ENCODE measurements at places on chromosomes 6 and 20. TPM values are rescaled to one million over a fixed set of nuclear protein-coding genes. Genes with fewer than 3 reads are reported as not detected.

FAM217B gene
- 6.1 TPM for total RNA-seq

C20orf141 gene
- total RNA-seq: 0.46 TPM

MCM3 gene
- total RNA-seq: 73.8 TPM

CLPSL1 gene
- not detected for total RNA-seq

HLA-F gene
- total RNA-seq: 4.3 TPM

RSPH9 gene
- 0.27 TPM for total RNA-seq

OR2H2 gene
- total RNA-seq: not detected

COL10A1 gene
- total RNA-seq: not detected

RAET1G gene
- 9.8 TPM for total RNA-seq

CLVS2 gene
- 0.15 TPM for total RNA-seq

C20orf204 gene
- 0.33 TPM for total RNA-seq

ECT2L gene
- total RNA-seq: not detected

JPH2 gene
- total RNA-seq: 3.2 TPM

RALGAPB gene
- total RNA-seq: 15.8 TPM

ASIP gene
- total RNA-seq: not detected

TRIM10 gene
- not detected for total RNA-seq

RAET1E gene
- total RNA-seq: 3.8 TPM

MAK gene
- 0.15 TPM for total RNA-seq

CGAS gene
- total RNA-seq: 4.9 TPM

RIPOR3 gene
- total RNA-seq: 0.08 TPM

SMLR1 gene
- not detected for total RNA-seq

BANF2 gene
- not detected for total RNA-seq

TOX2 gene
- 8.5 TPM for total RNA-seq
